ENCODE measurements at places on chromosomes 2 and 18. TPM values are rescaled to one million over a fixed set of nuclear protein-coding genes. Genes with fewer than 3 reads are reported as not detected.

The CYP20A1 gene
- 12.4 TPM for total RNA-seq

The CDK15 gene
- 0.29 TPM for total RNA-seq

DNA sequence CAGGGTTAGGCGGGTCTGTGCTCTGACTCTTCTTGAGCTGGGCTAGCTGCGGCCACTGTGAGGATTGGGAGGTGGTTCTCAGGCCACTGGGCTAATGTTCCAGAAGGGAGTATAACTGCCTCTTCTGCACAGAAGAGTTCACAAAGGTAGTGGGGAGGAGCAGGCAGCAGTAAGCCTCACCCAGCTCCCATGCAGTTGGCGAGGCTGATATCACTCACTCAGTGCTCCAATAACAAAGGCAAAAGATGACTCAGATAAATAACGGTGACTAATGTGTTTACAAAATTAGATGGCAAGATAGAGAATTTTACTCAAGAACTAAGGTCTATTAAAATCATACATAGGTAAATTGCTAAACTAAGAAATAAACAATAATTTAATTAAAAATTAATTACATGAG lies 174.2 kb upstream of the TMEM200C start:
- no peaks in the 10 kb centered on the region for H3K36me3 ChIP-seq
- no peaks in the 10 kb centered on the region for H3K27me3 ChIP-seq
- H3K4me3 ChIP-seq: no peak overlapping the region

GRCh38 chr2:123738643-123739042 lies 286.4 kb upstream of the CNTNAP5 start:
- H3K4me1 ChIP-seq: no peaks in the 10 kb centered on the region
- H3K36me3 ChIP-seq: no peaks in the 10 kb centered on the region
- H3K27ac ChIP-seq: no peak overlapping the region
- H3K27me3 ChIP-seq: no peaks in the 10 kb centered on the region

The TUBB8B gene
- total RNA-seq: not detected

- no peak for DNase-seq
- no peaks in the 10 kb centered on the region for H3K4me1 ChIP-seq
- no peak overlapping the region for H3K4me3 ChIP-seq
- no peaks in the 10 kb centered on the region for H3K36me3 ChIP-seq
- H3K27me3 ChIP-seq: no peaks in the 10 kb centered on the region
These were observed 85.3 kb downstream of the NPAS2 start for GRCh38 chr2:100905132-100905805.

The BOLL gene
- total RNA-seq: 2.5 TPM

DNA sequence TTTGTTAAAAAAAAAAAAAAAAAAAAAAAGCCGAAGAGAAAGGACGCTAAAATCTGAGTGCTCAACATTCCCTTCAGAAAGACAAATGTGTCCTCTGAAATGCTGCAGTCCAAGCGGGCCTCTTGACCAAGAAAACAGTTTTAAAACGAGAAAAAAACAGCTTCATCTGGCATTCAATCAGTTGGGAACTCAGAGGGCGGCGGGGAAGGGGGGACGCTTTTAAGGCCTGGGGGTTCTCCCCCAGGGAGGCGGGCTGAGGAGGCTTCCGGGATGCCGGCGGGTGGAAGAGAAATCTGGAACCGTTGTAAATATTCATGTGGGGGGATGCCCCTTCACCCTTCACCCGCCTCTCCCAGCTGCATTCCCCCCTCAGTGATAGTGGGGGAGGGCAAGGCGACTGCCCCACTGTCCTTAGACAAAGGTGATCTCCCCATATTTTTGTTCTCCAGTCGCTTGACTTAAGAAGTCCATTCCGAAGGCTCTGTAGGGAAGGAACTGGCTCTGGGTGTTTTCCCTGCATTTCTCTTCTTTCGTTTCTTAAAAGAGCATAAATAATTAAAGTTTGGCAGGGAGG lies 3.3 kb upstream of the HOXD11 start:
- H3K4me3 ChIP-seq: no peak overlapping the region
- peaks cover 96% of the 10 kb centered on the region for H3K27me3 ChIP-seq

The PECR gene
- total RNA-seq: 0.42 TPM

DNA sequence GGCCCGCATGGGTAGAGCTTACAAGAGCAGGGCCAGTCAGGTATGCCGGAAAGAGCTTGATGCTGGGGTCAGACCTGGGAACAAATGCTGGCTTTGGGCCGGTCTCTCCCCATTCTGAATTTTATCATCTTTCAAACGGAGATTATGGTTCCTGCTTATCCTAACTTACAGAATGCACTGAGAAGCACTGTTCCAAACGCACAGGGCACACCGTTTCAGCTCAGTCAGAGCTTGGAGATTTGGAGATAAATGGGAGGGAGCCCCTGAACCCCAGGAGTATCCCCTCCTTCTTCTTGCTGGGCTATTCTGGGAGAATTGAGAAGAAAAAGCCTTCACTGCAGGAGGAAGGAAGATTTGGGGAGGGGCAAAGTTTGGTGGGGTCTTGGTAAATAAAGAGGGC lies 169.4 kb downstream of the DDX1 start:
- no peaks in the 10 kb centered on the region for H3K36me3 ChIP-seq
- no peaks in the 10 kb centered on the region for H3K27me3 ChIP-seq
- H3K4me3 ChIP-seq: no peak overlapping the region
- DNase-seq: no peak

The REG3A gene
- not detected for total RNA-seq

- no peaks in the 10 kb centered on the region for H3K36me3 ChIP-seq
- no peak overlapping the region for H3K27ac ChIP-seq
- no peaks in the 10 kb centered on the region for H3K4me1 ChIP-seq
- H3K27me3 ChIP-seq: no peaks in the 10 kb centered on the region
- DNase-seq: no peak
These were observed 384.6 kb downstream of the NRXN1 start for GRCh38 chr2:50647381-50647780.

GRCh38 chr2:69260666-69261065 lies 126.4 kb downstream of the GFPT1 start:
- H3K36me3 ChIP-seq: no peaks in the 10 kb centered on the region
- no peak overlapping the region for H3K27ac ChIP-seq
- H3K4me3 ChIP-seq: no peak overlapping the region
- H3K27me3 ChIP-seq: no peaks in the 10 kb centered on the region
- no peak for DNase-seq
- no peaks in the 10 kb centered on the region for H3K4me1 ChIP-seq

DNA sequence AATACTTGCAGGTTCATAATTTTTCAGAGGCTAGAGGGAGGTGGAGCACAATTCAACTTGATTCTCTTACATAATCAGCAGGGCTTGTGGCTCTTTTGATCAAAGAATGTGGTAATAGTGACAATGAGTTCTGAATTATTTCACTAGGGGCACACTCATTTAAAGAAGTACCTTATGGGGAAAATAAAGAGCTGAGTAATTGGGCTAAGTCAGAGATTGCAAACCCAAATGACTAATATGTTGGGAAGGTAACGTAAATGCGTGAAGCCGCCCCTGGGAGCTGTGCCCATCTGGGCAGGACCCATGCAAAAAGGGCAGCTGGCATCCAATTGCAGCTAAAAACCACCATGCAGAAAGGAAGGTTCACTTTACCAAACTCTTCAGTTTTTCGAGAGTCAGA lies 35.3 kb downstream of the NCKAP5 start:
- no peaks in the 10 kb centered on the region for H3K27me3 ChIP-seq
- H3K36me3 ChIP-seq: no peaks in the 10 kb centered on the region
- H3K27ac ChIP-seq: no peak overlapping the region
- H3K4me1 ChIP-seq: no peaks in the 10 kb centered on the region

GRCh38 chr18:6837904-6838303 lies 108.4 kb downstream of the ARHGAP28 start:
- no peaks in the 10 kb centered on the region for H3K27me3 ChIP-seq
- H3K4me1 ChIP-seq: no peaks in the 10 kb centered on the region
- H3K27ac ChIP-seq: no peak overlapping the region
- no peaks in the 10 kb centered on the region for H3K36me3 ChIP-seq
- H3K4me3 ChIP-seq: no peak overlapping the region
- DNase-seq: no peak

The EPC2 gene
- total RNA-seq: 21.8 TPM
